ENCODE measurements at places on chromosomes 4 and X. TPM values are rescaled to one million over a fixed set of nuclear protein-coding genes. Genes with fewer than 3 reads are reported as not detected.

GRCh38 chr4:105586638-105587328 lies 34.4 kb downstream of the ARHGEF38 start:
- DNase-seq: no peak

DNA sequence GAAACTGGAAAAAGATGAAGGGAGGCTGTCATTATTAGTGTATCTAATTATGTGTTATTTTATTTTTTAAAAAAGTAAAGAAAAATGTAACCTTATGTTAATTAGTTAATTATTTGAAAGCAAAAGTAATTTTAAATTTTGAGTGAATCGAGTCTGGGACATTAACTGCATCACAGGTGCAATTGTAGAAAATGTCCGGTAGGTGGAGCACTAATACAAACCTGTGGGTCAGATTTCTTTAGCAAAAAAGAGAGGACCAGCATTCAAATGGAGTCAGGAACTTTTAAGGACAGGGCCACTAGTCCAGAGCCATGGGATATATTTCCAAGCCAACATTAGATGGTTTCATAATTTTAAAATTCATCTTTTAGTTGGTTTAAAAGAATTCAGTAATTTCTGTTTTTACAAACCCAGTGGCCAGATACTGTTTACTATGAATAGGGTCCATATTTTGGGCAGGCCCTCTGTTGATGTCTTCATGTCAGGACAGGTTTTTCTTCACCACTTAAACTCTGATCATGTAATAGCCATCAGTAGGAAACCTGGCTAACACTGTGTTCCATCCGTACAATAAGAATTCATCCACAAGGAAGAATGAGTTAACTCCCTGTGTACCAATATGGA lies 27.2 kb downstream of the BST1 start:
- DNase-seq: peak; percentile 68

- no peak for DNase-seq
These were observed 14.5 kb downstream of the MAGEA9B start for GRCh38 chrX:149572743-149573142.

DNA sequence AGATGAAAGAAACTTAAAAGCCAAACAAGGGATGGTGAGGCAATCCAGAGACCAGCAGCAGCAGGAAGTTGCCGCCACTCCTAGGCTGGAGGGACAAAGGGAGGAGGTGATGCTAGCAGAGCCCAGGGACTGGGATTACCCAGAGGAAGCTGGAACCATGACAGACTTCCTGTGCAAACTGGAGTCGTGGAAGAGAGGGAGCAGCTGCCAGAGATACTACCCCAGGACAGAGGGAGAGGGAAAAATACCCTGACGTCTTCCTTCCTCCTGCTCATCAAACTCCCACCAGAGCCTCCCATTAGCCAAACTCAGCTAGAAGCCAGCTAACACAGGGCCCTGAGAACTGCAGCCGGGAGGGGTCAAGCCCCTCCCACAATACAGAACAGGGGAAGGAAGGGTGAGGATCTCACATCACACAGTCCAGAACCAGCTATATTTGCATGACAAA lies 101.2 kb upstream of the KLF3 start:
- DNase-seq: peak; percentile 62

Gene TMEM31
- total RNA-seq: not detected

- DNase-seq: no peak
These were observed 401.2 kb upstream of the CNKSR2 start for GRCh38 chrX:20973038-20973437.

- peak; percentile 94 for DNase-seq
These were observed 8.9 kb downstream of the ANXA3 start for GRCh38 chr4:78560296-78560963.

- DNase-seq: peak; percentile 80
These were observed 334.5 kb upstream of the SLC7A11 start for GRCh38 chr4:138576684-138577083.

Gene BEND2
- under 0.01 TPM for total RNA-seq

DNA sequence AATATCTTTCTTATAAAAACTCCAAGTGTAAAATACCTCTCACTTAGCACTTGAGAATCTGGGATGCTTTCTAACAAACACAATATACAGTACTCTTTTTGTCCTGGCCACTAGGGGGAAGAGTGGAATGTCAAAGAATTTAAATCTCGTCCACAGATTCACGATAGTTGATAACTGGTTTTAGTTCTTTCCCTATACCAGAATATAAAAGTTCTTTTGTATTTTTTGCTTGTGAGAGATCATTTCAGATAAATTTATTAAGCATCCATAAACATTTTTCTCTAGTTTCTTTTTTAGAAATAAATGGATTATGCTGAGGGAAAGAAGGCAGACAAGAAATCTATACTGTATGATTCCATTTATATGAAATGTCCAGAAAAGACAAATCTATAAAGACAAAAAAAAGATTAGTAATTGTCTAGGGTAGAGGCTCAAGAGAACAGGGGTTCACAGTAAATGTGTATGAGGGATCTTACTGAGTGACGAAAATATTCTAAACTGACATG lies 50.4 kb downstream of the MGARP start:
- peak; percentile 73 for DNase-seq

Gene OTOP1
- total RNA-seq: not detected

Gene PHOX2B
- total RNA-seq: not detected

Gene RGS12
- 56.3 TPM for total RNA-seq

DNA sequence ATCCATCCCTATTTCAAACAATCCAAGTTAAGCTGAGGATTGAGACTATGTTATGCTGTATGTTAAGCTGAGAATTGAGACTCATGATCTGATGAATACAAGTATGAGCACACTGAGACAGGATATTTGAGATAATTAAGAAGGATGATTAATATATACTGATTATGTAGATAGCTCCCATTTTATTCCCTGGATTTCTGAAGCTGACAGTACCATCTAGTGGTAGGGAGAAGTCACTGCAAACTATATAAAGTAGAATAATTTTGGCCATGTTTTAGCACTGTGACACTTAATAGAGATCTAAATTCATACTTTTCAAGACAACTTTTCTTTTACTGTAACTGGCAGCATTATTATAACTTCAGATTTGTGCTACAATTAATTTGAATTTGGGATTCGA lies 63.8 kb upstream of the HPRT1 start:
- DNase-seq: peak; percentile 24

DNA sequence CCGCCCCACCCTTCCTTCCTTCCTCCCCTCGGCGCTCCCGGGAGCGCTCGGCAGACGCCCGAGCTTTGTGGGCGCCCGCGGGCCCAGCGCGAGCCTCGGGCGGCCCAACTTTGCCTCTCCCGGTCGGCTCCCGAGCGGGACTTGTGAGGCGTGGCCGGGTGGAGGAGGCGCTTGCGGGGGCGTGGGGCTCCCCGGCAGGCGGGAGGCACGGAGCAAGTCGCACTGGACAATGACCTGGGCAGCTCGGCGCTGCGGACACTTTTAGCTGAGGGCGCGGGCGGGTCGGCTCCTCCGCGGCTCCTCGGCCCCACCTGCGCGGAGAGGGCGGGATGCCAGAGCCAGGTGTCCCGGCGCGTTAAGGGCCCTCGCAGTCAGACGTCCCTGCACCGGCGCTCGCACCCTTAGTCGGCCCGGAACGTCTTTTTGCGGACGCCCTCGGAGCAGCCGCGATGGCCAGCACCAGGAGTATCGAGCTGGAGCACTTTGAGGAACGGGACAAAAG lies 385 bp downstream of the DCLK2 start:
- peak; percentile 58 for DNase-seq

GRCh38 chr4:65381648-65382047 lies 288.6 kb downstream of the EPHA5 start:
- no peak for DNase-seq

- peak; percentile 60 for DNase-seq
These were observed 54.9 kb downstream of the F8 start for GRCh38 chrX:154967603-154968002.

Gene FGF5
- total RNA-seq: under 0.01 TPM

Gene NEUROG2
- not detected for total RNA-seq

DNA sequence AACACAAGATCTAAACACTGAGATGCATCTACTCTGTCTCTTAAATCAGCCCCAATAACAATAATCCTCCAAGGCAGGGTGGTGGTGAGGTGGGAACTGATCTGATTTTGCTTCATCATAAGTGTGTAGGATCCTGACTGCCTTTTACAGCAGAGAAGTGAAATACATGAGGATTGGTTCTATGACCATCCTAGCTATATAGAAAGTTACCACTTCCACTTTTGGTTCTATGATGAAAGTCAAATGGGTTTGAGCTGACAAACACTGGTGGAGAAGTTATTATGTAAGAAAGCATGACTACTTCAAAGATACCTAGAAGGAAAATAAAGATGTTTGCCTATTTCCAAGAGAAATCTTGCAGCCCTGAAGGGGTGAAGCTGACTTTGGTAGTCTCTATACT lies 181.6 kb downstream of the NKX6-1 start:
- DNase-seq: no peak

GRCh38 chr4:121009578-121010478 lies 62.5 kb downstream of the NDNF start:
- no peak for DNase-seq

DNA sequence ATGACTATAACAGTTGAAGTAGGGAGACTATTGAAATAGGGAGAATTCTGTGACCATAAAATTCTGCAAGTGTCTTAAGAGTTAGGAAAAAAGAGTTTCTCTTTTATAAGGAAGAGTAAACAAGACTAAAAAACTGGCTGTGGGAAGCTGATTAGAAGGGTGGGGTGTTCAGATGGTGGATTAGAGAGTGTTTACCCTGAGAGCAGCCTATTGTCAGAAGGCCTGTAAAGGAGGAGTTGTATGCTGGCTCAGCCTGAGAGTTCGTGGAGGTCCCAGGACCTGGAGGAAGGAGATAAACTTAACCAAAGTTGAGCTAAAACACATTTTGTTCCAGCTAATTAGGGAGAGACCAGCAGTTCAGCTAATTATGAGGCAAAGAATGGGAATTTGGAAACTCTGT lies 629.7 kb downstream of the PCDH7 start:
- no peak for DNase-seq

GRCh38 chr4:8260656-8261111 lies 8.9 kb upstream of the HTRA3 start:
- peak; percentile 56 for DNase-seq

GRCh38 chrX:103780336-103781061 lies 3.9 kb downstream of the PLP1 start:
- no peak for DNase-seq

All from dermis blood vessel endothelial cell (primary cell).